ENCODE measurements at places on chromosomes 4 and X.

- DNase-seq = no peak
Measured at GRCh38 chrX:132636080-132636479, 147.2 kb upstream of the MBNL3 start.

DNA sequence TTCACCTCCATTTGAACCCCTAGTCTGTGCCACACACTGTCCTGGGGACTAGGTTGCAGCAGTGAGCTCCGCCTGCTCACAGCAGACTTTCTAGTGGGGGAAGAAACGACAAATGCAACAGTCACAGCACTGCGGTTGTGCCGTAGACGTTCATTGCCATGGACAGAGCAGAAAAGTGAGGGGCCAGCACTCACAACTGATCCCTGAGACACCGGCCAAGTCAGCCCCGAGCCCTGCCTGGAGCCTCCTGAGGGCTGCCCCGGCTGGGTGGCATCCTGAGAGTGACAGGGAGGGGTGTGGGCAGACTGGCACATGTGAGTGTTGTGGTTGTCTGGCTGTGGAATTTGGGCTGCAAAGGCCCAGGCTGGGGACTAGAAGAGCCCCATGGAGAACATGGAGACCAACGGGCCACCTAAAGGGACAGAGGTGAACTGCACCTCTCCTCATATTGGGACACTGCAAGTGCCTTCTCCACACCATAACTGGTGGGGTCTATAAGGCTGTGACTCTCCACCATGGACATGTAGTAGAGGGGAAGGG lies 4.6 kb downstream of the DUSP9 start:
- no peak for DNase-seq

- no peak for DNase-seq
Measured at GRCh38 chr4:145881989-145882388, 56.6 kb downstream of the ZNF827 start.

DNA sequence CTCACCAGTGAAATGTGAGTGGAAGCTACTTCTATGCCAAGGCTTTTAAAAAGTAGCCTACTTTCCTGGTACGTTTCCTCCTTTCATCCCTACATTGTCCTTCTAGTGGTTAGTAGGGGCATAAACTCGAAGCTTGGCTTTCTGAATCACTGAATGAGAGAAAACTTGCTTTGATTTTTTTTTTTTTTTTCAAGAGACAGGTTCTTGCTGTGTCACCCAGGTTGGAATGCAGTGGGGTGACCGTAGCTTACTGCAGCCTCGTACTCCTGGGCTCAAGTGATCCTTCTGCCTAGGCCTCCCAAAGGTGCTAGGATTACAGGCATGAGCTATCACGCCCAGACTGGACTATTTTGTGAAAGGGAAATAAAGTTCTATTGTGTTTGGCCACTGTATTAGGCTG lies 89.1 kb upstream of the IGFBP7 start:
- no peak for DNase-seq

DNA sequence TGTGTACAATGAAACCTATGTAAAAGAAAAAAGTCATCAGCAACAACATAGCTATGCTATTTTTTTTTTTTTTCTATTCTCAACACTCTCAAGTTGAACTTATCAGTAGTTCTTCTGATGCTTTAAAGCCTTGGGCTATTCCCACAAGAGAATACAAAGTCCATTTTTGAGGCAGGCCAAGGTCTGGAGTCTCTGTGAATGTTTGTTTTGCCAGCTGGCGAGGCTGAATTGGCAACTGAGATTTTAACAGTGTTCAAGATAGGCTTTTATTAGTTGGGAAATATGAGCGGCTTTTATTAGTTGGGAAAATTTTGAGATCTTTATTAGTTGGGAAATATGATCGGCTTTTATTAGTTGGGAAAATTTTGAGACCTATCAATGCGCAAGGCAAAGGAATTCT lies 336.6 kb downstream of the SLITRK2 start:
- DNase-seq = no peak

DNA sequence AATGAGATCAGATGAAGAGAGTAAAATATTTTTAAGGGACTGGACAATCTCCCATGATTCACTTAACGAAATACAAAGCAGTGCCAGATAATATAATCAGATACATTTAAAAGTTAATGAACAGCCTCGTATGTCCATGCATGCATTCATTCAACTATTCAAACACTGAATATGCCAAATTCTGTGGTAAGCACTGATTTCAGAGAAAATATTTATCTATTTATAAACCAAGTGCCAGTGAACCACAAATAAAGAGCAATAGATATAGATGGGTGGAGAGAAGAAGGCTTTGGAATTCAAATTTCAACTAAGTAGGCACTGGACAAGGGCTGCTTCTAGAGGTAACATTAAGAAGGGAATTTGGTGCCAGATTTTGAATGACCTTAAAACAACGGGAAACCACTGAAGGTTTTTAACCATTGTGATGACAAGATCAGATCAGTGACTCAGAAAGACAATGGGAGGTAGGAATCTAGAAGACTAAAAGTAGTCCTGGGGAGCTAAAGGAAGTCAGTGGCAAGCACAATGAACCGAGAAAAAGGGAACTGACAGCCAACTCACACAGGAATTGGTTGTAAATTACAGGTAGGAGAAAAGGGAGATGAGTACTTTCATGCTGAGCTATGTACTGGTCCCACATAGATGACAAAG lies 14.2 kb downstream of the ELOVL6 start:
- DNase-seq = no peak

DNA sequence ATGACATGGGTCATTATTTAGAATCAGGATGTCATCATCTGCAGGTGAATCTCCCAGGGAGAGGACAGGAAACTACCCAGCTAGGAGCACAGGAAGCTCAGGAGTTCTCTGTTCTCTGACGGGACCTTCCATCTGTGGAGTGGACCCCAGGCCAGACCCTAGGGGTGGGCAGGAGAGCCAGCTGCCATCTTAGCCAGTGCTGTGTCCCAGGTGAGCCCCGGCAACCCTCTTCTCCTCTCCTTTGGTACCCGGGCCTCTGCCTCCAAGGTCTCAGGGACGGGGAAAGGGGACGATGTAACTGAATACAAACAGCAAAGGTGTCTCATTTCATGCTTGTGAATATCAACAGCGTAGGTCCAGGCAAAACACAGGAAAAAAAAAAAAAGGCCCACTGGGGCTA lies 48.5 kb downstream of the C4orf50 start:
- no peak for DNase-seq

- no peak for DNase-seq
Measured at GRCh38 chr4:42415281-42415680, 18.0 kb downstream of the SHISA3 start.

DNA sequence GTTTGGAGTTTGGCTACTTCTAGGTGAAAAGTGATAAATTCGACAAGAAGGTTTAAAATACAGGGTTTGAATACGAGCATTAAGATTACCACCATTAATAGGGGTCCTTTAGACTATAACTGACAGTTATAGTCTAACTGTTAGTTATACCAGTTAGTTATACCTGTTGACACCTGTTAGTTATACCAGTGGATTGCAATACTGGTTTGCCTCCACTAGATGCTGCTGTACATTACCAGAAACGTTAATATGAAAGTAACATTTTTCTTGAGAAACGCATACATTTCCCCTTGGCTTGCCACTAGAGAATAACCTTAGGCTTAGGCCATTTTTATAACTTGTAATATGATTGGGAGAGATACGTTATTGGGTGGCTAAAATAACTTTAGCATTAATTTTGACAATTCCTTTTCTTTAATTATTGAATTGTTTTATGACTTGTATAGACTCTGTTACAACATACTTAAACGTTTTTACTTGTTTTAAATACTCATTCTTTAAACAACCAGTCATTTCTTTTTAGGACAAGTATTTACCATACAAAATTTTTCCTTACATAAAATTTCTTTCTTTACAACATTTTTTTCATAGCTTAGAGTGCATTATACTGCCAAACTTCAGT lies 911.2 kb downstream of the FSTL5 start:
- DNase-seq = no peak

GRCh38 chrX:9605484-9605883 lies 140.6 kb downstream of the TBL1X start:
- DNase-seq = no peak

DNA sequence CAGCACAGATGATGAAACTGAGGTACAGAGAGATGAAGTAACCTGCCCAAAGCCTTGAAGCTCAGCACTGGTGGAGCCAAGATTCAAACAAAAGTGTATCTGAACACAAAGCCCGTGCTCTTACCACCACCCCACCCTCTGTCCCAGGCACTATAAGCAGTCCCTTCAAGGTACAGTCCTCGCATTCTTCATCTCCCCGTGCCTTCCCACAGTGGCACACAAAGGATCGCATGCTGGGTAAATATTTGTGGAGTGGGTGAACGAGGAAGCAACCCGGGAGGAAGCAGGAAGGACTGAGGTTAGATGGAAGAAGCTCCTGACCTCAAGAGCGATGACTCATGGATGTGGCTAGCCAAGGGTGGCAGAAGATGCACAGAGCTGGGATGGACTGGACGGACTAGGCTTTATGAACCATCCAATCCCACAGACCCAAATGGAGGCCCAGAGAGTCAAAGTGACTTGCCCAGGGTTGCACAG lies 18.4 kb downstream of the IQSEC2 start:
- no peak for DNase-seq

DNA sequence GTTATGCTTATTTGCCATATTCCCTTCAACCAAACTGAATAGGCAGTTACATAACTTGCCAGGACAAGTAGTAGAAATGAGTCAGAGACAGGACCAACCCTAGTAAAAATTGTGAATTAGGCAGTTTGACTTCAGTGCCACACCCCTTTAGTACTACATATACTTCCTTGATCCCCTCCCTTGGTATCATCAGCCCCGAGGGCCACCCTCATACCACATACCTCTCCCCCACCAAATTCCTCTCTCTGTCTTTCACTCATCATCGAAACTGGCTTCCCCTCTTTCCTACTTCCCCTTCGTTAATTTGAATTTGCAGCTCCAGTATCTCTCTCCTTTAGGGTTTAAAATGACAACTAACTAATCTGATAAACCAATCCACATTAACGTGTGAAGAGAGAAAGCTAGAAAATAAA lies 7.9 kb upstream of the PTPN13 start:
- DNase-seq = no peak

- DNase-seq = no peak
Measured at GRCh38 chr4:38935391-38936073, 67.9 kb downstream of the FAM114A1 start.

DNA sequence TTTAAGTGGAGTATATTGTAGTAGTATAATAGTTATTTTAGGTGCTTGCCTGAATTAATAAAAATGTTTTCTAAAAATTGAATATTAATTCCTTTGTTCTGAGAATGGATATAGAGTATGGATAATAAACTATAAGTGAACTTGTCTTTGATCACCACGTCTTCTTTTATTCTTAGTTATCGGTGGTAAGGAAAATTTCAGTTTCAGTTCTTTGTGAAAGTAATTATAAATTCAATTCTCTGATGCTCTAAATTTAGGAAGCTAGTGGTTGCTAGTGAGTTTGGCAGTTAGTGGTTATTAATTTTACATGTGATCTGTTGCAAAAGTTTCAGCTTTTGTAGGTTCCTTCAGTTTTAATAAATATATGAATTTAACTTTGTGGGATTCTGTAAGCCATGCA lies 30.8 kb downstream of the MRPL1 start:
- DNase-seq = no peak

GRCh38 chrX:114365065-114365834 lies 218.6 kb upstream of the HTR2C start:
- DNase-seq = no peak

DNA sequence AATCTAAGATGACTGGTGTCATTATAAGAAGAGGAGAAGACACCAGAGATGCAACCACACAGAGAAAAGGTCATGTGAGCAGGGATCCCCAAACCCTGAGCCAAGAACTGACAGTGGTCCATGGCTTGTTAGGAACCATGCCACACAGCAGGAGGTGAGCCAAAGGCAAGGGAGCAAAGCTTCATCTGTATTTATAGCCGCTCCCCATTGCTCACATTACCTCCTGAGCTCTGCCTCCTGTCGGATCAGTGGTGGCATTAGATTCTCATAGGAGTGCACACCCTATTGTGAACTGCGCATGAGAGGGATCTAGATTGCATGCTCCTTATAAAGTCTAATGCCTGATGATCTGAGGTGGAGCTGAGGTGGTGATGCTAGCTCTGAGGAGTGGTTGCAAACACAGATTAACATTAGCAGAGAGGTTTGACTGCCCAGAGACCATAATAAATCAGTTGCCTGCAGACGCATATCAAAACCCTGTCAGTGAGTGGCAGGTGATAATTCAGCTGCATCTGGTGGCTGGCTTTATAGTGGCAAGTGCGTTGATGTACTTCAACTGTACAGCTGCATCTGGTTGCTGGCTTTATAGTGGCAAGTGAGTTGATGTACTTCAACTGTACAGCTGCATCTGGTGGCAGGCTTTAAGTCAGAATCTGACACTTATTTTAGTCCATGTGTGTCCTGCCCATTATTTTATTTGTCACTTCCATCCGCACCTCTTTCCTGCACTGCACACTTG lies 19.8 kb upstream of the CXCL2 start:
- DNase-seq = no peak

GRCh38 chrX:21047034-21047455 lies 327.2 kb upstream of the CNKSR2 start:
- DNase-seq = no peak

DNA sequence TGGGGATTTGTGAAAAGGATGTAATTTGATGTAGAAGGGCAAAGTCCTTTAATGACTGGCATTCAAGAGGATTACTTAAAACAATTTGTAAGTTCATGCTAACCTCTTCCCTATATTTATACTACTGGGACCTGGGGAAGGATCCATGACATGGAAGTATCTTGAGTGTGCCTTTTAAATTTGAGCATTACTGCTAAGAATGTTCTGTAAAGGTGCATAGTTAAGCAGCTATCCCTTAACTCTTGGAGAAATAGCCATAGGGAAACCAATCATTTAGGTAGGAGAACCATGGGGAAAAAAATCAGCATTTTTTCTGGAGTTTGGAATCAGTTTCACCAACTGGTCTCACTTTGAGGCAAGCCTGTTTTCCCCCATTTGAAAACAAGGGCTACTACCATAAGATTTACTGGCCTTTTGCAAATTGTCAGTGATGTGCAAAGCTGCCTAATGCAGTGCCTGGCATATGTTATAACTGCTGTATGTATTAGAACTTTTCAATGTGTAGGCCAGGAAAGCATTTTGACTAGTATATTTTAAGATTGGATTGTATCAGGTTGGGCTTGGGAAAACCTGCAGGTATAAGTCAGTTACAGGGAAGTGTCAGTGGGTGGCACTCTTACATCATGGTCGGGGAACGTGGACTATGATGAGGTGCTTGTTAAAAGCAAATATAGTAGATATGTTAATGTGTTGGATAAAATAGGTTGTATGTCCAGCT lies 72.1 kb downstream of the PRSS12 start:
- DNase-seq = peak; percentile 34

DNA sequence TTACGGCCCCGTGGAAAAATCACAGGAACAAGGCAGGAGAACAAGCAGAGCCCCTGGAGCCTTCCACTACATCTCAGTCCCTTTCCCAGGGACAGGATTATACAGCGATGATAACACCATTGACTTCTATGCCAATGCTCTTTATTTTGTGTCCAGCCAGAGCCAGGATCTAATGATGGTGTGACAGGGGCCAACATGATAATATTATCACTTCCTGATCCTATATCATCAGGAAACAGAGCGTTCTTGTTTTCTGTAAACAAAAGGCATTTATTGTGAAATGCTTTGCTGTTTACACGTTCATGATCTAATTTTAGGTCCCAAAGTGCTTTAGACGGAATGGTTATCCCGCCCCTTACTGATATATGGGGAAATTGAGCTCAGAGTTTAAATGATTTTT lies 12.8 kb downstream of the TMPRSS11E start:
- no peak for DNase-seq

GRCh38 chr4:172514801-172515200 lies 653.8 kb upstream of the GALNT7 start:
- no peak for DNase-seq

GRCh38 chr4:15809466-15809865 lies 31.3 kb downstream of the CD38 start:
- no peak for DNase-seq

- DNase-seq = peak; percentile 57
Measured at GRCh38 chrX:53263597-53264094, 17.7 kb downstream of the IQSEC2 start.
